Activated naive CD8-positive, alpha-beta T cell treated with anti-CD3 and anti-CD28 coated beads for 36 hours (primary cell): ENCODE measurements at places on chromosomes 2 and 18. TPM values are rescaled to one million over a fixed set of nuclear protein-coding genes. Genes with fewer than 3 reads are reported as not detected.
A peak's percentile ranks its signal among the peaks of the same experiment; 100 is the strongest.

The LINC00305 gene
- total RNA-seq = not detected

DNA sequence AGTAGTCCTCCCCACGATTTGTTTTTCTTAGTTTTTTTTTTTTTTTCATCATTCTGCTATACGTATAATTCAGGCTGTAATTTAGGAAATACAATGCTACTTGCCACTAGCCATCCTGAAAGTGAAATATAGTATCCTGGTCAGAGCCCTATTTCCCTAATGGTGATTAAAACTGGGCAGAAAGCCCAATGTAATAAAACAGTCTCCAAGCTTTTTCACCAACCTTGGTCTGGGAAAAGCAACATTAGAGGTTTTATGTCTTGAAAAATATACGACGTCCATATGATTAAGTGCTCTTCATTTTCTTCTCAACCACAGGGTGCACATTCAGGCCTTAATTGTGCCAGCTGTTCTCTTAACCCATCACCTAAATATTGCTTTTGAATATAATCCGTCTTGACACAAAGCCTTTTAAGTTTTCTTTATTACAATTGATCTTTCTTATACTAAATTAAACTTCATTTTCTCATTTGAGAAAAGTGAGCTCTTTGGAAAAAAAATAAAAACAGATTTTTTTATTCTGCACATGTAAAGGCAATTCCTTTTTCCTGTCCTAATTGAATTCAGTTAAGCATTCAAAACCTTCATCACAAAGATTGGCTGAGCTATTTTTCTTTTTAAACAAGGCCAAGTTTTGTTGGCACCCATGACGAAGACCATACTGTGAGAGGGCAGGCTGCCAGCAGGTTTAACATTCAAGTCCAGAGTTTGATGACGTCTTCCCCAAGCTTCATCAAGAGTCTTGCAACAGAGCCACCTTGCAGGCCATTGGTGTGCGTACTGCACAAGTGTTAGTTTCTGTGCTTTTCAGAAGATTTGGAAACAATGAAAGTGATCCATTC is 52.7 kb downstream of the MAP2 start:
- DNase-seq = no peak

The AKAIN1 gene
- not detected for total RNA-seq

DNA sequence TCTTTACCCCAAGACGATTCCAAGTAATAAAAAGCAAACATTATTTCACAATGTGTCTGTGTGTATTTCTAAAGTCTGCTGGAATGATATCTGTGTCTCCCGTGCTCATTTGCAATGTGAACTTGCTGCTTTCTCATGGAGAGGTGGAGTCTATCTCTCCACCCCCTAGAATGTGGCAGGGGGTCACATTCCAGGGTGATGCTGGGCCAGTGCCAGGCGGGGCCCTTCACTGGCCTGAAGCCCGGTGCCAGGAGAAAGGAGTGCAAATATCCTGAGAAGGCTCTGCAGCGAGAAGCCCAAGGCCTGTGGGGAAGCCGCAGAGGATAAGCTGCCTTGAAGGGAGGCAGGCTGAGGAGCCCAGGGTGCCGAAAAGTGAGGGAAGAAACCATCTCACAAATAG is 26.8 kb upstream of the LDLRAD4 start:
- no peak for DNase-seq

The EVA1A gene
- 0.36 TPM for total RNA-seq

- DNase-seq = peak; percentile 34
Observed at GRCh38 chr2:10079870-10080535, at the start of gene CYS1. Gene CYS1, minus strand, starts transcription at chr2:10080411. Its CDS starts 188 bp downstream, at chr2:10080223.

GRCh38 chr2:181426672-181427071 is 30.5 kb upstream of the ITGA4 start:
- DNase-seq = no peak

The RAB31 gene
- 0.78 TPM for total RNA-seq

- no peak for DNase-seq
Observed at GRCh38 chr2:19021100-19021476, 337.3 kb downstream of the OSR1 start.

DNA sequence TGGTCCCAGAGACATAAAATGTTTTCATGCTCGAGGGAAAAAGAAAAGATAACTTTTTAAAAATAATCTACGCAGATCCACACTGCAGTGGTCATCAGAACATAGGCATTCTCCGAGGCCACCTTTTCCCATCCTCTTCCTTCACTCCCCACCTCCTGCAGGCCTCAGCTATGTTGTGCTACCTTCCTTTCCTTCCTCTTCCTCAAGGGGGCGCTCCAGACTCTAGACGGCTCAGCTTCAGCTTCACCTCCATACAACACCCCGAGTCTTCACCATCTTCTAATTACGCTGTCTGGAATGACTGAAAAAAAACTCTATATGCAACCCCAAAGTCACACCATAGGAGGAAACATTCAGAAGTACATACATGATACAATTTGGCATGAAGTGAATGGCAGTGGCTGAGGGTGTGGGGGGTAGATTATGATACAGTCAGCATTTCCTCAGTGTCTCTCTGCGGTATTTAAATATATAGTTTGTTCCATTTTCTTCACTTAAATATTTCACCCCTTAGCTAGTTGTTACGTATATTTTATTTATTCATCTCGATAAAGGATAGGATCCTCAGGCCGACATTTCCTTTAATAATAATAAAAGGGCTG is 583.6 kb downstream of the IRS1 start:
- peak; percentile 50 for DNase-seq

DNA sequence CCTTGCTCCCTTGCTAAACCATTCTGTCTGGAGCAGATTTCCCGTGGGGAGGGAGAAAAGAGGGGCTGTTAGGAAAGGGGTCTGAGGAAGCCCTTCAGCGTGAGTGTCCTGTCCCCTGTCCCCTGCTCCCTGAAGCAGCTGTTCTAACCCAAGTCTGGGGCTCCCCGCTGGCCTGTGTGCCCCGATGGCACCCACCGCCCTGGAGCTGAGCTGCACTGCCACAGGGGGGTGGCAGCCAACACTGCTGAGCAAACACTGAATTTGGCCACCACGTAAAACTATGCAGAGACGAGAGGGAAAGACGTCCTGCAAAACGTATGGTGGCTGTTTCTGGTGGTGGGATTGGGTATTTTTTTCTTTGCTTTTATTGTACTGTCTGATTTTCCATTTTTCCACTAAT is 17.9 kb downstream of the KCNG2 start:
- DNase-seq = no peak

DNA sequence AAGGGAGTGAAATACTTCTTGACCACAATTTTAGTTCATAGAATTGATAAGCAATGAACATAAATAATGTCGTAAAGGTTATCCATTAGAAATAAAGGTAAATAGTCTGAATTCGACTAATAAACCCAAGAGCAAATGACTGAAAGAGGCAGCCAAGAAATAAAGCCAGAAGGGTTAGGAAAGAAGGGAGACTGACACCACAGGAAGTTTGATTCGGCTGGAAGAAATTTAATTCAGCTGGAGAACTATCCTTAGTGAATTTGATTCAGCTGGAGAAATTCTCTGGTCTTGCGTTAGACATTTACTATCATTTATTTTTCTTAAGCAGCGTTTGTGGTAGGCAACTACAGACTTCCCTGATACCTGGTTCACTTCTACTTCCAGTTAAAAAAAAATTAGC is 429.6 kb downstream of the PID1 start:
- no peak for DNase-seq

GRCh38 chr2:95034221-95034620 is 8.7 kb downstream of the MAL start:
- DNase-seq = no peak

GRCh38 chr2:221410487-221410886 is 161.6 kb downstream of the EPHA4 start:
- no peak for DNase-seq

- no peak for DNase-seq
Observed at GRCh38 chr2:219707496-219708285, 80.3 kb downstream of the SLC4A3 start.

The CRYGD gene
- total RNA-seq = not detected

- peak; percentile 31 for DNase-seq
Observed at GRCh38 chr2:199488772-199489400, 31.1 kb upstream of the SATB2 start.

DNA sequence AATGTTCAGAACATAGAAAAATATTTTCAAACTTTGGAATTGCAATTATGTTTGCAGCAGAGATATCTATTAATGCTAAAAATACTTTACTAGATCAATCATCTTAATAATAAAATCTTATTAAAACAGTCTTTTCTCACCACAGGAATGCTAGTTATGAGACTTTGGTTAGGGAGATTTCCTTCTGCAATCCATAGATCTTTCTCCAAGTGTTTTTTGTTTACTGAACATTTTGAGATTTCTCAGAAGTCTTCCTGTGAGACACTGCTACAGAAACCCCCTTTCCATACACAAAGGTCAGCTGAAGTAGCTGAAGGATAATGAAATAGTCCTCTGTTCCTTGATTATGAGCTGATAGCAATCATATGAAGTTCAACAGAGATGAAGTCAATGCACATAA is 59.4 kb upstream of the RAPH1 start:
- DNase-seq = no peak

GRCh38 chr18:36348971-36349417 is 51.5 kb downstream of the FHOD3 start:
- no peak for DNase-seq
